ENCODE measurements at places on chromosomes 12 and 14.

GRCh38 chr12:28086521-28087155 lies 103.6 kb upstream of the CCDC91 start:
- DNase-seq, result no peak

- DNase-seq, result no peak
These were observed 135.7 kb downstream of the SRGAP1 start for GRCh38 chr12:63980211-63980610.

GRCh38 chr14:29799464-29800095 lies 128.1 kb downstream of the PRKD1 start:
- DNase-seq, result no peak

- DNase-seq, result no peak
These were observed 108.0 kb upstream of the METAP2 start for GRCh38 chr12:95365912-95366311.

DNA sequence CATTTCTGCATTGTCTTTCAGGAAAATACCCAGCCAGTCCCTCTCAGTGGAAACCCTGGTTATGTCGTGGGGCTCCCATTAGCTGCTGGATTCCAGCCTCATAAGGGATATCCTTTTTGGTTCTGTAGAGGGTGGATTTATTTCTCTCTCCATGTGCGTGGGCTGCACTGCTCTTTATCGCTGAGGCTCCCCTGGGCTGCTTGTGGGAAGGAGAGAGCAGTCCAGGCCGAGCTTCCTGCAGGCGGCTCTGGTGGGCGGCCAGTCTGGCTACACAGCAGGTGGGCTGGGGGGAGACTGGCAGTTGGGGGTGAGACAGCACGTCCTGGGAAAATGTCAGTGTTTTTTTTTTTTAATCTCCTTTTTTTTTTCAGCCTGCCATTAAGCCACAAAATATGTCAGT lies 27.6 kb downstream of the TCTN1 start:
- DNase-seq, result no peak

- DNase-seq, result no peak
These were observed 153.1 kb upstream of the DCN start for GRCh38 chr12:91335699-91336098.

GRCh38 chr12:104505095-104505818 lies 48.5 kb downstream of the CHST11 start:
- DNase-seq, result no peak

Data from stimulated activated CD8-positive, alpha-beta memory T cell treated with anti-CD3 and anti-CD28 coated beads, Interleukin-7, amount 100 ng/mL, for 1 hour (primary cell).